ENCODE measurements at places on chromosomes 7 and 10. TPM values are rescaled to one million over a fixed set of nuclear protein-coding genes. Genes with fewer than 3 reads are reported as not detected.

The LAMB1 gene
- 52.2 TPM for total RNA-seq

The CH25H gene
- total RNA-seq: 0.98 TPM

The PDE6C gene
- total RNA-seq: not detected

The IGFBP1 gene
- total RNA-seq: not detected

The HK1 gene
- 186 TPM for total RNA-seq

The UPK3B gene
- total RNA-seq: 78.8 TPM
